AML-193 (cell line): ENCODE measurements at places on chromosomes 7 and 10.

- no peak for DNase-seq
Measured at GRCh38 chr7:68805159-68805558, 793.1 kb upstream of the AUTS2 start.

DNA sequence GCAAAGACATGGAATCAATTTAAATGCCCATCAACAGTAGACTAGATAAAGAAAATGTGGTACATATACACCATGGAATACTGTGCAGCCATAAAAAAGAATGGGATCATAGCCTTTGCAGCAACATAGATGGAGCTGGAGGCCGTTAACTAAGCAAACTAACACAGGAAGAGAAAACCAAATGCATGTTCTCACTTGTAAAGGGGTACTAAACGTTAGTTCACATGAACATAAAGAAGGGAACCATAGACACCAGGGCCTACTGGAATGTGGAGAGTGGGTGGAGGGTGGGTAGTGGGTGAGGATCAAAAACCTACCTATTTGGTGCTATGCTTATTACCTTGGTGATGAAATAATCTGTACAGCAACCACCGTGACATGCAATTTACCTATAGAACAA, 78.4 kb upstream of the GSDME start:
- DNase-seq, result no peak

DNA sequence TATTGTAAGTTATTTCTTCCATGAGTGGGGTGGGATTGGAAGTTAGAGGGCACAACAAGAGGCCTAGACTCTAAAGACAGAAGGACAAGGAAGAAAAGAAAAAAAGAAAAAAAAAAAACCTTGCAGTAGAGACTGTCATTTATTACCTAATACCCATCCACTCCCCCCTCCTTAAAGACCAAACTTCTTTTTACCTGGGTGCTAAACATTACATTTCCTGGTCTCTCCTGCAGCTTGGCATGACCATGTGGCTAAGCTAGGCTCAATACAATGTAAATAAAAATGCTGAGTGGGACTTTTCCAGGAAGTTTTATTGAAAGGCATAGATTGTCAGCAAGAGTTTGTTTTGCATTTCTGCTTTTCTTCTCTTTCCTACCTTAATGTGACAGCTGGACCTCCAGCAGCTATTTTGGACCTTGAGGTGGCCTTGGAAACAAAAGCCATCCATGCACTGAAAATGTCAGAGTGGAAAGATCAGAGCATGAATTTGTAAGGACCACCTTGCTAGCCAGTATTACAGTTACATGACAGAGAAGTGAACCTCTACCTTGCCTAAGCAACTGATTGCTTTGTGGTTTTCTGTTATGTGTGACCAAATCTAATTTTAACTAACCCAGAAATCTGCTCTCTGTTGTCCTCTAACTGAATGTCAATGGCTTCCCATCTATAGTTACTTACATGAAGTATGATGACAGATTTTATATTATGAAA, 81.3 kb upstream of the SFMBT2 start:
- no peak for DNase-seq

DNA sequence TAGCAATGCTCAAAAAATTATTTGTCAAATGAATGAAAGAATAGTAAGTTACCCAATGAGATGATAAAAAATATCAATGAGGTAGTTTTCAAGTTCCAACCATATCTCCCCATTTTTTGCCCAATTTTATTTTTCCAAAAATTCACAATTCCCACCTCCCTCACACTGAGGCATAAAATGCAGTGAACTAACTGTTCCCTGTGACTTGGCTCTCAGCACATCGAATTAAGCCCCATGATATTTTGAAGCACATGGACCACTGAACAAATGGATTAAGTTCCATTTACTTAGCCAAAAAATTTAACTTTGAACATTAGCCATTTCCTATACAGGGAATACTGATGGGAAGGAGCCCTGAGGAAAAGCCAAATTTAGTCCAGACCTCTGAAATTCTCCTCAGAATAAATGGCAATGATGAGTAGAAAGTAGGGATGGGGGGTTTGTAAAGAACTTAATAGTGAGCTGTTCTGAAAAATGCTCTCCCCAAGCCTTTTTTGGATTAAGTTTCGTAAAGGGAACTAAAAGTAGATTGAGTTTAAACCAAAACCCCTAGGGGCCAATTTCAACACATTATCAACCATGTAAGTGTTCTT, 166.3 kb upstream of the GRM3 start:
- no peak for DNase-seq

GRCh38 chr10:54396031-54396430, 405.0 kb downstream of the PCDH15 start:
- DNase-seq, result no peak

DNA sequence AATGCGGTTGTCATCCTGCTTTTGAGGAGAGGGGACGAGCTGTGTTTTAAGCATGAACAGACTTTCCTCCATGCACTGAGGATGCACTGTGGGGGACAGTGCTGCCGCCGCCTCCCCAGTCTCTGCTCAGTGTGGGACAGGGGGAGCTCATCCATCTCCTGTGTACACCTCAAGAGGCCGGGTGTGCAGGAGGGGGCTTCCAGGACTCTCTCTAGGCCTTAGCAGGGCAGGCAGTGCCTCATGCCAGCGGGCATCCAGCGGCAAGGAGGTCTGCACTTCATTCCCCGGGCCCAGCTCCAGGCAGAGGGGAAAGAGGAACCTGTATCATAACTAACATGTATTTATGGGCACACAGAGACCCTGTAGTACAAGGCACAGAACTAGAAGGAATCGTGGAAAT, 89.7 kb downstream of the DIP2C start:
- DNase-seq, result no peak

- DNase-seq, result no peak
Measured at GRCh38 chr7:31340603-31341002, at the start of gene NEUROD6. Gene NEUROD6, minus strand, starts transcription at chr7:31340726. Its CDS starts 1,458 bp downstream, at chr7:31339268.

- DNase-seq, result no peak
Measured at GRCh38 chr7:671415-672042, 55.0 kb upstream of the DNAAF5 start.

GRCh38 chr7:47474937-47475879, 106.7 kb downstream of the TNS3 start:
- DNase-seq, result peak; percentile 0

- DNase-seq, result no peak
Measured at GRCh38 chr10:79905322-79906314, 43.3 kb downstream of the SFTPD start.

- no peak for DNase-seq
Measured at GRCh38 chr10:10014846-10015245, 1002.8 kb upstream of the CELF2 start.

- no peak for DNase-seq
Measured at GRCh38 chr10:20094226-20094976, 278.2 kb downstream of the PLXDC2 start.

- no peak for DNase-seq
Measured at GRCh38 chr10:70448236-70448635, 6.8 kb upstream of the NODAL start.

DNA sequence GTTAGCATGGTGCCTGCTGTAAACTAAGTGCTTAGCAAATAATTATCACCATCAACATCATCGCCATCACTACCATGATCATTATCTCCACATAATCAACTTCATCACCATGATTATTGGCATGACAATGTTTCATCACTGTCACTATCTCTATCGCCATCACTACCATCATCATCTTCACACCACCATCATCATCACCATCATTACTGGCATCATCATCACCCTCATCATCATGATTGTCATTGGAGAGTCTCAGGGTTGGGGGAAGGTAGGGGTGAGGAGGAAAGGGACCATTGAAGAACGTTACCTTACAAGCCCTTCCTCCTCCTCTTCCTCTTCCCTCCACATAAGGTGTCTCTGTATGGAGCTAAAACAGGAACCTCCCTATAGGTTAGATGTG, 54.9 kb upstream of the GPR26 start:
- no peak for DNase-seq

- DNase-seq, result no peak
Measured at GRCh38 chr7:127504715-127505114, 80.7 kb downstream of the GCC1 start.

- DNase-seq, result no peak
Measured at GRCh38 chr10:129500617-129501339, 33.7 kb downstream of the MGMT start.

DNA sequence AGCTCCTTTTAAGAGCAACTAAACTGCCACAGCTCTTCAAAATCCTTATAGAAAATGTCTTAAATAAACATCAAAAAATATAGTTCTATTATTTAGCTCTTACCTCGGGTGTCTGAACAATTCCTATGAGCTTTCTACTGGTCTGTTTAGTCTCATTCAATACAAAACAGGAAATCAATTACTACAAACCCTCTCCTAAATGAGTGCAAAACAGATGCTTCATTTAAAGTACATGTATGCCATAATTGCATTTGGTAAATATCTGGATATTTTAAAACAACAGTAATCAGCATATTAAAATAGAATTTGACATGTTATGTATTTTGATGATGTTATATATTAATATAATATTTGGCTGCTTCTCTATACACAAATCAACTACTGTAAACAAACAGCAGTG, 38.5 kb upstream of the MTPN start:
- DNase-seq, result no peak

GRCh38 chr10:29917311-29917710, 142.1 kb downstream of the JCAD start:
- no peak for DNase-seq

- DNase-seq, result no peak
Measured at GRCh38 chr7:128167042-128167701, 73.9 kb upstream of the LEP start.

GRCh38 chr7:134444961-134445315, 14.0 kb downstream of the AKR1B1 start:
- DNase-seq, result no peak

- no peak for DNase-seq
Measured at GRCh38 chr10:88154596-88155250, 291.3 kb downstream of the PTEN start.

DNA sequence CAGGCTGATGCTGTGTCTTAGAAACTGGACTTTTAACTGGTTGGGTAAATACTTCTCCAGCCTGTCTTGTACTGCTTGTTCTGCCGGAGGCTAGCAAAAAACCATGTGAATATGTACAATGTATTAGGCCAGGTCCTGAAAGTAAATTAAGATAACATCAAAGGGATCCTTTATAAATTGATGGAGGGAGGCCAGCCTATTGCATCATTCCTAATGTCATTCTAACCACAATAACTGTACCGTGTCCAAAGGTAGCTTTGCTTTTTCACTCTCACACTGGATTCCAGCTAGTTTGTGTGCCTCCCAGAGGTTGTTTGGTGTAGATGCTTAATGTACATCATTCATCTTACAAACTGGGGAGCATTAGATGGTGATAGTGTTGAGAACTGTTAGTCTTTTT, 91.2 kb upstream of the SEM1 start:
- no peak for DNase-seq

DNA sequence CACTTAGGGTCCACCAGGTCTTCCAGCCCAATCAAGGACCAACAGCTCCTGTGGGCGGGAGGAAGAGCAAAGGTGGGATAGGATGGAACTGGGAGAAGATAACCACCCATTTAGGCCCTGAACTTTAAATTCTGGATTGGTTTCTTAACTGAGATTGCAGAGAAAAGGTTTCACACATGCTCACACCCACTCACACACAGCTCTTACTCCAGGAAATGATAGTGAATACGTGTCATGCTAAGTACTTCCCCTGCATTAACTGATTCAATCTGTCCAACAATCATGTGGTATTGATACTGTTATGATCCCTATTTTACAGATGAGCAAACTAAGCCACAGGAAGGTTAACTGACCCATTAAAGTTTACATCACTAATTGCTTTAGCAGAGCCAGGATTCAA, 4.6 kb upstream of the CYP3A4 start:
- DNase-seq, result no peak

GRCh38 chr10:88152728-88153133, 289.3 kb downstream of the PTEN start:
- DNase-seq, result peak; percentile 7

DNA sequence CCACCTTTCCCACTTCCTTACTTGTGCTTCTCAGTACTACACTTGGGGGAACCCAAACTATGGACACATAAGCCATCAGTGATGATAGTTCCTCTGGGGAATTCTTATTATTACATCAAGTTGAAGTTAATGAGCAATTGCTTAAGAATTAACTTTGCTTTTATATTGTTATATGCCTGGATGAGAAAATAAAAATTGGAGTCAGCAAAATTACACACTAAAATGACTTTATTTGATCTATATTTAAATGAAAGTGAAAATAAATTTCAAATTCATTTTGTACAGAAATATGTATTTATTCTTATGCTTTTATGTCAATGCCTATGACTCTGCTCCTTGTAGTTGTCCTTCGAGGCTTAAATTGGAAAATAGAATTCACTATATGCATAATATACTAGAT, 149.4 kb upstream of the KCND2 start:
- DNase-seq, result no peak

- DNase-seq, result no peak
Measured at GRCh38 chr7:135251496-135252391, 18.1 kb downstream of the STRA8 start.

GRCh38 chr10:132390170-132390920, 6.7 kb upstream of the PWWP2B start:
- no peak for DNase-seq

DNA sequence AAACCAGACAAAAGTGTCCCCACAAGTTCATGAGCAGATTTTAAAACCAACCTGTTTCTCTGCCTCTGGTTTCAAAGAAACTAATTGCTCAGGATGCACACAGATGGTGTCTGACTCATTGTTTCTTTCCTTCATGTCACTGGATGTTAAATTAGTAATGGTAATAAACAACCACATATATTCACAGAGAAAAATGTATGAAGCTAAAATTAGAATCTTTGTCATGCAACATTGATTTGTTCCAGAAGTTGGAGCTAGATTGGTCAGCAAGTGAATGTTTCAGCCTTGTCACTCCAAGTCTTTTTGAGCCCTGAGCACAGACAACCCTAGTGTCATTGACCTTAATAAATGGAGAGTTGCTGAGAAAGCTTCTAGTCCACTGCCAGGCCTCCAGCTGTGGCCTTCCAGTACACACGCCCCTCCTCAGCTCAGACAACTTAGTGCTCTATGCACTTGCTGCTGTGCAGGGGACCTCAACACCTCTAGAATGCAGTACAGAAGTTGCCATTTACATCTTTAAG, 175.9 kb downstream of the CCDC71L start:
- no peak for DNase-seq
